GM23248 (cell line): ENCODE measurements at places on chromosomes 3 and 15. TPM values are rescaled to one million over a fixed set of nuclear protein-coding genes. Genes with fewer than 3 reads are reported as not detected.
A peak's percentile ranks its signal among the peaks of the same experiment; 100 is the strongest.

DNA sequence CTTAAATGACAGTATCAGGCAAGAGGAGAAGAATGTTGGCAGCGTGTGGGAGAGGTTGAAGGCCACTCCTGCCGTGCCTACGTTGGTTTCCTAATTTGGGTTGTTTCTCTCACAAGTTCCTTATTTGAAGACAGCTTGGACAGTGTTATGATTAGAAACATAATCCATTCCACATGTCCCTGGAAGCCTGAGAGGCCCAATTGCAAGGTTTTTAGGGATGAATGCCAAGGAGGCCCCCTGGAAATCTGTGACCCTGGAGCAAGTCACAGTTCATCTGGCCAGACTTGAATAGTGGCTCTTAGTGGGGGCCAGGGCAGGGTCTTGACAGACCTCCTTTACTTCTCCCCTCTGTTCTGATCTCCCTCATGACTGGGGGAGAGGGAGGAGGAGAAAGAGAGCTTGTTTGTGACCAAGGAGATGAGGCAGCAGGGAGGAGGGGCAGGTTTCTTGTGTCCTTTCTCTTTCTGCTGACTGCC lies 584.4 kb upstream of the TBL1XR1 start:
- no peaks in the 10 kb centered on the region for H3K36me3 ChIP-seq
- H3K4me3 ChIP-seq, result no peak overlapping the region
- H3K27me3 ChIP-seq, result no peaks in the 10 kb centered on the region
- no peak overlapping the region for H3K27ac ChIP-seq
- peaks cover 21% of the 10 kb centered on the region for H3K4me1 ChIP-seq

- H3K27ac ChIP-seq, result no peak overlapping the region
- H3K27me3 ChIP-seq, result peaks cover 28% of the 10 kb centered on the region
- H3K4me1 ChIP-seq, result no peaks in the 10 kb centered on the region
- no peak overlapping the region for H3K4me3 ChIP-seq
These were observed 2.9 kb downstream of the MUC4 start for GRCh38 chr3:195808741-195809290.

DNA sequence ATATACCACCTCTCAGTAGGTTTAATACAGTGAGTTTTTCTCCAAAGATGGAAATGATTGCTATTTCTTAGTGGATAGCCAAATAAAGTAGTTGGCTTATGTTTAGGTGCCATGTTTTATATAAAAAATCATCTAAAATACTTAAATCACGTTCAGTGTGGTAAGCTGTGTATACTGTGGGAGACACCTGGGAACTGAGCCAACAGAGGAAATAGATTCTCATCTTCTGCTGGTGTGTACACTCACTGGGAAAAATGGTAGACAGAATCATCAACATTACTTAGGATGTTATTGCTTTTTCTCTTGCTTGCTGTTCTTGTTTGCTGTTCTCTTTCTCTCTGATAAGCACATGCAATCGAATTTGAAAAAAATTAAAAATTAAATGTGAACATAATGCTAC lies 112.6 kb upstream of the MB21D2 start:
- peak; percentile 15 for DNase-seq
- H3K36me3 ChIP-seq, result no peaks in the 10 kb centered on the region
- 0 out of 2 replicates have a peak, but pooled peaks cover 5% of the 10 kb centered on the region for H3K27me3 ChIP-seq
- no peaks in the 10 kb centered on the region for H3K4me1 ChIP-seq
- no peak overlapping the region for H3K27ac ChIP-seq
- H3K4me3 ChIP-seq, result no peak overlapping the region

The IL16 gene
- under 0.01 and 0.32 TPM in 2 replicates for total RNA-seq
